ENCODE measurements at places on chromosomes 13 and 19. TPM values are rescaled to one million over a fixed set of nuclear protein-coding genes. Genes with fewer than 3 reads are reported as not detected.

ZNF93 gene
- polyA plus RNA-seq, result 2.7 TPM

HIPK4 gene
- polyA plus RNA-seq, result 0.12 TPM

TBXA2R gene
- polyA plus RNA-seq, result 2.3 TPM

CARM1 gene
- polyA plus RNA-seq, result 72.1 TPM

MRI1 gene
- polyA plus RNA-seq, result 37.6 TPM

DNA sequence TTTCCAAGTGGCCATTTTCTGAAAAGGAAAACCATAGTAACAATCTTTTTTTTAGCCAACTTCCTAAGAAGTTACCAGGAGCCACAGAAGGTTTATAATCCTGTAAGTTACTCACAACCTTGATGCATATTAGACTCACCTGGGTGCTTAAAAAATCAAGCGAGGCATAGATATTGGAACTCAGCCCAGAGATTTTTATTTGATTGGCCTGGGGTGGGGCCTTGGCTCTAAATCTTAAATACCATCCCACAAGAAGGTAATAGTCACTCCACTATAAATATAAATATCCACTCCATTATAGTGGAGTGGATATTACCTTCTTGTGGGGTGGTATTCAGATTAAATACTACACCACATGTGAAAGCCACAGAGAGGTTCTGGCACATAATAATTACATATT lies 429.6 kb downstream of the RFC3 start:
- no peak overlapping the region for H3K4me3 ChIP-seq
- H3K4me1 ChIP-seq, result no peaks in the 10 kb centered on the region
- H3K27ac ChIP-seq, result no peak overlapping the region
- no peaks in the 10 kb centered on the region for H3K27me3 ChIP-seq

GRCh38 chr13:29323954-29324353 lies 271.5 kb downstream of the SLC7A1 start:
- H3K4me3 ChIP-seq, result no peak overlapping the region
- no peak for DNase-seq
- H3K36me3 ChIP-seq, result no peaks in the 10 kb centered on the region
- H3K27ac ChIP-seq, result no peak overlapping the region
- no peaks in the 10 kb centered on the region for H3K4me1 ChIP-seq

DNA sequence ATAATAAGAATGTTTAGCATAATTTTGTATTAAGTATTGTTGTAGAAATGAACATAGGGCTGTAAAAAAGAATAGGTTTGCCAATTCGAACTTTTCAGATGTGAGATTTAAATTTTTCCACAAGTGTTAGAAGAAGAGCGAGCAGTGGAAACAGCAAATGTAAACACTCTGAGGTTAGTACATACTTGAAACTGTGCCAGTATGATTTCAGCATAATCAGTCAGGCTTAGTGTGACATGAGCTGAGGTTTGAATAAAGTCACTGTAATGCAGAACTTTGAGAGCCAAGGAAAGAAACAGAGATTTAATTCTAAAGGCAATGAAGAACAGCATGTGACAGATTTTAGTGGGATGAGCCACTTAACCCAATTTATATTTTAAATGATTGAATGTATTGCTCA lies 2166.4 kb downstream of the PCDH9 start:
- no peaks in the 10 kb centered on the region for H3K36me3 ChIP-seq
- H3K27ac ChIP-seq, result no peak overlapping the region
- no peaks in the 10 kb centered on the region for H3K4me1 ChIP-seq
- no peak overlapping the region for H3K4me3 ChIP-seq
- no peaks in the 10 kb centered on the region for H3K27me3 ChIP-seq
